ENCODE measurements at places on chromosomes 1 and 21. TPM values are rescaled to one million over a fixed set of nuclear protein-coding genes. Genes with fewer than 3 reads are reported as not detected.

The C4BPA gene
- not detected for total RNA-seq

The HSD11B1 gene
- 1.1 TPM for total RNA-seq

The ELAPOR1 gene
- 18.8 TPM for total RNA-seq

The TRAF3IP3 gene
- total RNA-seq = 3.4 TPM

The MRTO4 gene
- 16.1 TPM for total RNA-seq

The OR2T33 gene
- not detected for total RNA-seq

The GSTM1 gene
- total RNA-seq = not detected

The IL22RA1 gene
- 1.2 TPM for total RNA-seq

The DCDC2B gene
- total RNA-seq = not detected

The TGFB2 gene
- total RNA-seq = 40.1 TPM

- peak; percentile 52 for DNase-seq
These were observed 49.2 kb downstream of the ALG14 start for GRCh38 chr1:95023399-95024043.

- DNase-seq = peak; percentile 49
These were observed 69.0 kb upstream of the RAVER2 start for GRCh38 chr1:64675718-64676345.

GRCh38 chr1:227805606-227806197 lies 9.8 kb upstream of the PRSS38 start:
- no peak for DNase-seq

DNA sequence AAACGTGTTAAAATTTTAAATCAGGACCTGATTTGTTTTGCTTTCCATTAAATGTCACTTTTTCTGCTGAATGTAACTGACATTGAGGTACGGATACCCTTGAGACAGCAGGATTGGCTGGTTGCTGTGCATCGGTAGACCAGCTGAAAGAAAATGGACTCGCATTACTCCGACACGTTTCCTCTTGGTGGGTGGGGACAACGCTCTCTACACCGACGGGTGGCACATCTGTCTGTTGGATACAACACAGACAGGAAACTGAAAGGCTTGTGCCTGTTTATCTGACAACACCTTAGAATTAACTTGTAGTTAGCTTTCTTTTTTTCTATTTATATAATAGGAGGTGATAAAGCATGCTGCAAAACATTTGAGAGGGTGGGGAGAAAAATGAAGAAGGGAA lies 19.4 kb downstream of the PRPF38A start:
- no peak for DNase-seq

DNA sequence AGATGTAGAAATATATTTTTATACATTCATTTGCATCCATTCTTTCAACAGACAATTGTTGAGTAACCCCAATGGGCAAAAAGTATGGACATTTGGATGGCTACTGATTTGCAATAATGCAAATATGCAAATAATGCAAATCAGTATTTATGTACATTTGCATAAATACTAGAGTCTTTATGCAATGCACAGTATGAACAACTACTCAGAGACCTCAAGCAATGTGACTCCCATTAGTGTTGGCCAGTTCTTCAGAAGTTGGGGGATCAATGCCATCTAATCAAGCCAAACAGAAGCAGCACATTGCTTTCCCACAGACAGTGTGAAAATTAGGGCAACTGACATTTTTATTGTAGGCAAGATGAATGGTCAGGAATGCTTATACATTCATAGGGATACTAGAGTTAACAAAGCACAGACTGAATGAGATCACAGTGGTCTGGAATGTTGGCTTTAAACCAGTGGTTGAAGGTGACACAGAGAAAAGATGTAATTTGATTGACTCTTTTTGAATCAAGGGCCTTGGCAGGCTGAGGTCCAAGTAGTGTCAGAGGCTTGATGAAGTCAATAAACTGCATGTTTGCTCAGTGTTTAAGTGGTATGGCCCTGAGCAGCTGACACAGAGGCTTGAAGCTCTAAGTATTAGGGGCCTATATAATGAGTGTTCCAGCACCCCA lies 256.6 kb downstream of the CTH start:
- DNase-seq = peak; percentile 15

- DNase-seq = no peak
These were observed 22.5 kb downstream of the DMAP1 start for GRCh38 chr1:44235808-44236207.

- DNase-seq = no peak
These were observed 17.6 kb downstream of the ESRRG start for GRCh38 chr1:216705676-216706075.

DNA sequence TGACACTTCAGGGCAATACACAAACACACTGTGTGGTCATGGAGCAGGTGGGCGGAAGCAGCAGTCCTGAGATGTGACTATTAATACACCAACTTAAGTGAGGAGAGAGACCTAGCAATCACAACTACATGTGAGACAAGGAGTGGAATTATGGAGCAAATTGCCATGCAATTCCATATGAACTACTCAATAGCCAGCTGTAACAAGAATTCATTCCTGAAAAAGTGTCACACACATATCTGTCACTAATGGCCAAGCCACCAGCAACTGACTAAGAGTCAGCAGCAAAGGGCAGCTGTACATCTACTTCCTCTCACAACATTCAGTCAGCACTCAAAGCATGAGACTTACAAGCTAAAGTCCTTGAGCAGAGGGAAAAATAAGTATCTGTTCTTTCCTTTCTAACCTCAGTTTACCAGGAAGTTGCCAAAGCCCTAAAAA lies 46.2 kb downstream of the GPR3 start:
- peak; percentile 65 for DNase-seq

DNA sequence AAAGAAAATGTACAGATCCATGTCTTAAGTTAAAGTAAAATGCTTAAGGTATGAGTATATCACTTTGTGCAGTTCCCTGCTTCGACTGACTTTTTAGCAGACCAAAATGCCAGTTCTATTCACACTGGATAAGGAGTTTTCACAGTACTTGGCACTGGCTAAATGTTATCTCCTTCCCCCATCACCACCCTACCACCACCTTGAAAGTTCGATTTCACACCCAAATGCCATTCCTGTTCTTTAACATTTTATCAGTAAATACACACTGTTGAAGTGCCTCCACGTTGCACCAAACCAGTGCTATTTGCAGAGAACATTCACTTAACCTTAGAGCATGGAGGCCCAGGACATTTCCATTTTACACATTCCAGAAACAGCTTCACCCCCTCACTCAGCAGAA lies 100.0 kb downstream of the URB2 start:
- DNase-seq = no peak

DNA sequence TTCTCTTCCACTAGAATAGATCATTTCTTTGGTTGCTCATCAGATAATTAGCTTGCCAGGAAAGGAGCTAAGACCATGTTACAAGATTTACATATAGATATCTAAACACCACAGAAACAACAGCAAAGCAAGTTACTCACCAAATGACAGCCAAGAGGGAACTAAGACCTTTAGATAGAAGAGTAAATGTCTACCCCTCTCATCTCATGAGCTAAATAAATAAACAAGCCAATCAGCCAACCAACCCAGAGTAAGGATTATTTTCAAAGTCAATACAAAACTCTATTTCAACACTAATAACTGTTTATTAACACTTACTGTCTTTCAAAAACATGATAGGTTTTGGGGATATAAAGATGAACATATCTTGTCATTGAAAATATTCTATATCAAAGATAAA lies 474.7 kb downstream of the LMO4 start:
- no peak for DNase-seq

- DNase-seq = no peak
These were observed 2.4 kb downstream of the SSBP3 start for GRCh38 chr1:54403808-54404261.

- no peak for DNase-seq
These were observed 44.5 kb downstream of the TIAM1 start for GRCh38 chr21:31299291-31300147.

DNA sequence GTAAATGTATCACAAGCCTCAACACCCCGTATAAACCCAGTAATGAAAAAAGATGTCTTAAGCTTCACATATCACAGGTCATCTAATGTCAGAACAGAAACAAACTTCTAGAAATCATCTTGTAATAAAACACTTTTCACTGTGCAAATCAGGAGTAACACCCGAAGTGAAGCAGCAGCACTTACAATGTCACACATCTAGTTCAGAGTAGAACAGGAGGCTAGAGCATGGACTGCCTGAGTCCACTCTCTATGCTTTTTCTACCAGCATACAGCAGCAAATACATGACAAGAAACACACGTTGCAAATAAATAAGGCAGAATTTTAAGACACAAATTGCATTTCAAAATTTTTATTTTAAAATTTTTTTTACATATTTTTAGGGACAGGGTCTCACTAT lies 57.2 kb downstream of the AKT3 start:
- no peak for DNase-seq

GRCh38 chr1:225747566-225747965 lies 30.1 kb upstream of the SRP9 start:
- no peak for DNase-seq

DNA sequence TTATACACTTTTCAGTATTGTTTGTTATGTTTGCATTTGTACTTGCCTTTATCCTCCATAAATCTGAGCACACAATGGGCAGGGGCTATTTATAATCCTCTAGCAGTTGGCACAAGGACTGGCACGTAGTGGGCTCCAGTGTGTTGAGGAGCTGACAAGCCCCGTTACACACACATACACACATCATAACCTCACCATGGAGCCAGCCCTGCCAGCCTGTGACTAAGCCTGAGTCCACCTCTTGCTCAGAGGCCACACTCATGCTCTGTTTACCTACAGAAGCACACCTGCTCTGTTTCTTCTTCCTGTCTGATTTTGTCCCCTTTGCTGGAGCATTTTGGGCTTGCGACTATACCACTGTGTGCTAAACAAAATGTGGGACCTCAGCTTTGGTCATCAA lies 64.5 kb upstream of the SPATA6 start:
- no peak for DNase-seq

DNA sequence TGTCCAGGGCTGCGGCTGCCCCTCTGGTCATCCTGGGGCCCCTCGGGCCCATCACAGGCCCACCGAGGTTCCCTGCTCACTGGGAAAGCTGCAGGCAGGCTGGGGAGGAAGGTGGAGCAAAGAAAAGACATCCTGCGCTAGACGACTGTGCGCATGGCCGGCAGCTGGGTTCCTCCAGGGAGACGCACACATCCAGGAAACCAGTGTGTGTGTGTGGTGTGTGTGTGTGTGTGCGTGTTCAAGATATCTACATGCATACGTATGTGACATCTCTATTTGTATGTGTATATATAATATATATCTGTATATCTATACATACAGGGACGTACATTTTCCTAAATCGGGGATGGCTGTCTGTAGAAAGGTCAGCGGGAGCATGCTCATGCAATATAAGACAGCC lies 63.7 kb downstream of the ACOT7 start:
- peak; percentile 81 for DNase-seq

GRCh38 chr1:81876901-81877733 lies 76.4 kb downstream of the ADGRL2 start:
- DNase-seq = no peak
